ENCODE measurements at places on chromosomes 7 and 10.
A peak's percentile ranks its signal among the peaks of the same experiment; 100 is the strongest.

DNA sequence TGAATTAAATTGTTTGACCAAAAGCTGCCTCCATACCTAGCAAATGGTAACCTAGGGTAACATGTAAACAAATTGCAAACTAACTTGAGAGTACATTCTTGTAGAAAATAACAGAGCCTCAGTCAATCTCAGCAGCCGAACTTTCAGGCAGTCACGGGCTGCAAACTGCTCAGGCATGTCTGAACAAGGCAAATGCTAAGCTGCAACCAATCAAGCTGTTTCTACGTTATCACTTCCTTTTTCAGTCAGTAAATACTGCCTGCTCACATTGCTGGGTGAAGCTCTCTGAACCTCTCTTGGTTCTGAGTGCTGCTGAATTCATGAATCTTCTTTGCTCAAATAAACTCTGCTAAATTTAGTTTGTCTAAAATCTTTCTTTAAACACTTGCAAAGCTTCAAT is 1212.4 kb downstream of the SORCS1 start:
- DNase-seq = no peak

DNA sequence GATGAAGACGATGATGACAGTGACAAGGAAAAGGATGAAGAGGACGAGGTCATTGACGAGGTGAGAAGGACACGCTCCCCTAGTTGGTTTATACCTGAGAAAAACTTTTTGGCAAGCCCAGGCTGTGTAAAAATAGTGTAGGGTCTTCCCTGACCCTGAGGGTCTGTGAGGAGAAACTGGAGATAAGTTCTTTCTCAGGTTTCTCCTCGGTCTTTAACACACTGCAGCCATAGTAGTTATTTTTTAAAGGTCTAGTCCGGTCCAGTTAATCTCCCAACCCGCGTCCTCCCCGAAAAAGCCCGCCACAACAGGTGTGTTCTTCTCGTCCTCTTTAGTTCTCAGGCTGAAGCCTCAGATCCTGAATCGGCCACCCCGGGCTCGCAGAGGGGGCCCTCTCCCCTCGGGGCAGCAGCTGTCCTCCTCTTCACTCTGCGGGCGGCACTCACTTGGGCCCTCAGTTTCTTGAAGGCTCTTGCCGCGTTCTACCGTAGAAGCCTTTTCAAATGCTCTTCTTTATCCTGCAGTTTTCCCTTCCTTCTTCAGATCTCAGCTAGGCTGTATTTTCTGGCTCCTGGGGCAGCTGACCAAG is 411 bp downstream of the BCCIP start:
- DNase-seq = peak; percentile 26

DNA sequence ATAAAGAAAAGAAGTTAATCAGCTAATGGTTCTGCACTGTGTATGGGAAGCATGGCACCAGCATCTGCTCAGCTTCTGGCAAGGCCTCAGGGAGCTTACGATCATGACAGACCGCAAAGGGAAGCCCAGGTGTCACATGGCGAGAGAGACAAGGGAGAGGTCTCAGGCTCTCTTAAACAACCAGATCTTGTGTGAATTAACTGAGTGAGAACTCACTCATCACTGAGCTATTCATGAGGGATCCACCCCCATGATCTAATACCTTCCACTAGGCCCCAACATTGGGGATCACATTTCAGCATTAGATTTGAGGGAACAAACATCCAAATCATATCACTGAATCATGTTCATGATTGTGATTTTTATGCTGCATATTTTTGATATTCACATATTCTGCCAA is 5.8 kb downstream of the USP54 start:
- no peak for DNase-seq

GRCh38 chr7:16235147-16236114 is 185.9 kb downstream of the CRPPA start:
- DNase-seq = no peak

GRCh38 chr10:132587175-132587574 is 49.6 kb downstream of the INPP5A start:
- no peak for DNase-seq

GRCh38 chr7:48098846-48099245 is 9.8 kb downstream of the UPP1 start:
- DNase-seq = no peak

GRCh38 chr7:75872073-75872782 is 6.6 kb upstream of the RHBDD2 start:
- no peak for DNase-seq

GRCh38 chr7:90180011-90180585 is 25.8 kb downstream of the STEAP1 start:
- no peak for DNase-seq

GRCh38 chr10:38027986-38028385 is 17.5 kb downstream of the ZNF33A start:
- DNase-seq = no peak

DNA sequence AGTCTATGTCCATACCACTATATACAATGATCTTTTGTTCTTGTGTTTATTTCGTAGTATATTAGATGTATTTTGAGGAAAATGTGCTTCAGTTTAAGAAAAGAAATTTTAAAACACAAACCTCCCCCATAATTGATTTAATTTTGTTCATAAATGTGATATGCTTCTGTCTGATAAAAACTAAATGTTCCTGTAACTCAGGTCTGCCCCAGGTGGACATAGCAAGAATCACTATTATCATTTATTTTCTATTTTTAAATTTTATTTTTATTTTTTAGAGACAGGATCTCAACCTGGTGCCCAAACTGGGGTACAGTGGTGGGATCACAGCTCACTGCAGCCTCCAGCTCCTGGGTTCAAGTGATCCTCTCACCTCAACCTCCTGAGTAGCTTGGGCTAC is 43.2 kb downstream of the BEND7 start:
- DNase-seq = no peak

DNA sequence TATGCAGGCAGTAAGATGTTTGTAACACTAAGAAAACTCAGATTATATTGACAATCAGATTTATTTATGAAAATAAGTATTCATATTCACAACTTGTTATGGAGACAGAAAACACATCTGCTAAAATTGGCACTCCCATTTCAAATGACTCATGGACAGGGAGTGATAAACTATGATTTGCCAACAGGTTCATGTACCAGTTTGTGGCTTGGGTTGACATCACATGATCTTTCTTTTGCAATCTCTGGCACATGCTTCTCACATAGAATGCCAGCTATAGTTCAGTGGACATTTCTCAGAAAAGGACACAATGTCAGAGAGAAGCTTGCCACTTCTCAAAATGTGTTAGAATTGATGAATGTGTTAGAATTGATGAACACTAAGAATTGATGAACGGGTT is 663.2 kb upstream of the ANKRD30A start:
- DNase-seq = no peak

DNA sequence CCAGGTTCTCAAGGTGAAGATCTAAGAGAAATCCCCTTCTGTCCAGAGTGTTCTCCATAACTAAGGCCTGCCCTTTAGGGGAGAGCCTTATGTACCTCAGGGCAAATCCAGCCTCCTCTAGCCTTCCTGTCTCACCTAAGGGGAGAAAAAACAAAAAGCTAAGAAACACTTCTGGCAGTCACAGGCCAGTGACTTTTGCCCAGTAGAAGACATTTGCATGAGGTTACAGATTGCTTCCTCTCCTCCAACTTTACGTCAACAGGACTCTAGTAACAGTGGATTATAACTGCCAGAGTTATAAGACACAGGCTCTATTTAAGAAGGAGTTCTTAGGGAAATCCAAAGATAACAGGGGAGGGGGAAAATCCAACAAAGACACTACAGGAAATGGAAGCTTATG is 15.9 kb upstream of the FAM241B start:
- no peak for DNase-seq

DNA sequence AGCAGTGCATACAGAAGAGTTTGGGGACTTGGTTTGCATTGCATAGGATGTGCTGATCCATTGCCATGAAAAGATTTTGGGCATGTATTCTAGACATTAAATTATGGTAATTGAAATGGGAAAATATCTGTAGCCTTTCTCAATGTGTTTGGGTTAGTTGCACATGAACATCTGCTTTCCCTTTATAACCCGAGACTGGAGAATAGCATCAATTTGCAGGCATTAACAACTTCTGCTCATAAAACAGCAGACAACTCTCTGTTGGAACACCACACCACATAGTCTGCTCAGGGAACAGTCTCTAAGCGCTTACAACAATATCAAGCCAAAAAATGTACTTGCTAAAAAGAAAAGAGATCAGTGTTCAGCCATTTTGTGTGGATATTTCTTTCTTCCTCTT is 1391.1 kb upstream of the LRRTM3 start:
- DNase-seq = no peak

GRCh38 chr7:8178353-8178752 is 83.6 kb downstream of the ICA1 start:
- DNase-seq = no peak

- no peak for DNase-seq
Observed at GRCh38 chr10:86124734-86125133, 241.9 kb downstream of the GRID1 start.

- DNase-seq = no peak
Observed at GRCh38 chr7:37027557-37028341, 303.5 kb upstream of the AOAH start.

GRCh38 chr7:55235115-55235514 is 130.0 kb upstream of the LANCL2 start:
- no peak for DNase-seq

DNA sequence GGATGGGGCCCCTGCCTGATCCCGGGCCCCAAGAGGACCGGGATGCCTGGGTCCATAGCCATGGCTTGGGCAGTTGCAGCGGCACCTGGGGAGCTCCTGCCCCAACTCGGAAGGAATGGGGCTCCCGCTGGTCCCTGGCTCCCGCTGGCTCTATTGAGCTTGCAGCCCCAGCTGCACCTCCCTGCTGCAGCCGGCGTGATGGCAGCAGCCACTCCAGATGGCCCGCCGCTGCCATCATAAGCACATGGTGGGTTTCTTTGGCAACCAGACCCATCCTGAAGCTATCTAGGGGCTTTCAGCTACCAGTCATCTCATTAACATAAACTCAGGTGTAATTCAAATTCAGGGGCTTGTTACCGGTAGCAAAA is 11.1 kb upstream of the DNMBP start:
- DNase-seq = no peak

GRCh38 chr10:90919683-90920574 is 958 bp downstream of the ANKRD1 start:
- no peak for DNase-seq

GRCh38 chr7:50793947-50794570 is 11.4 kb upstream of the GRB10 start:
- DNase-seq = no peak

- DNase-seq = no peak
Observed at GRCh38 chr7:116740755-116741462, 68.9 kb downstream of the MET start.

All from activated T-cell treated with anti-CD3 and anti-CD28 coated beads, Interleukin-2, amount 50 U/mL, for 1 hour (primary cell).